ENCODE measurements at places on chromosomes 1 and 21.

GRCh38 chr1:157803851-157804250 lies 16.1 kb downstream of the FCRL1 start:
- no peak for DNase-seq

- DNase-seq, result no peak
These were observed 9.4 kb downstream of the SELP start for GRCh38 chr1:169620565-169620964.

- no peak for DNase-seq
These were observed 105.7 kb downstream of the SYF2 start for GRCh38 chr1:25126562-25126961.

GRCh38 chr1:69228501-69228900 lies 339.2 kb upstream of the LRRC7 start:
- DNase-seq, result no peak

DNA sequence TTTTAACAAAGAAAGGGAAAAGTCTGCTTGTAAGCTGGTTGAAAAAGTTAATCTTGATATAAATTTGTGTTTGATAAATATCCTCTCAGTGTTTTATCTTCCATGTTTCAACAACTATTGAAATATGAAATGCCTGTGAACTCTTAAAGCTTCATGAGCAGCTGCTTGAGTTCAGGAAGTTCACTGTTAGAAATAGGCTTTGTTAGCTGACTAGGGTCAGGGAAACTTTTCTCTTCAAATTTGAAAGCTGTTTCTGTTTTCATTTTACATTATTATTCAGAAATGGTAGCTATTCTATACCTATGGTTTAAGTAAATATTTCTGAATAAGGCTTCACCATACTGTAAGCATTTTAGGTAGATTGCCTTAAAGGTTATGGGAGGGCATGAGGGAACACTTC lies 191.7 kb downstream of the HS2ST1 start:
- DNase-seq, result no peak

DNA sequence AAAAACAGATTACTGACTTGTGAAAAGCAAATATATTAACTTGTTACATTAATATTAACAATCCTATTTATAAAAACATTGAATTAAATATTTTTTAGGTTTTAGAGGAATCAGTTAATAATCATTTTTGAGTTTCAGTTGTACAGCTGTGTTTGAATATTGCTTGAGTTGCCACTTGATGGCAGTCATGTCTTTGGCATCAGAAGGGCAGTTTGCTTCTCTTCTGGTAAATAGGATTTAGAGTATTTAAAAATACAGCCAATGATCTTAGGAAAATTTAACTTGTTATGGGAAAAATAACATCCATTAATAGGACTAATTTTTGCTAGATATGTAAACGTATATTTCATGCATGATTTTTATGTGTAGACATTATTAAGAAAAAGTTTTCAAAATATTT lies 234.1 kb downstream of the NCAM2 start:
- no peak for DNase-seq

GRCh38 chr1:198967566-198967965 lies 328.7 kb downstream of the PTPRC start:
- DNase-seq, result no peak

- DNase-seq, result no peak
These were observed 512.5 kb upstream of the LRRC7 start for GRCh38 chr1:69055194-69055593.
